ENCODE measurements at places on chromosomes 16 and 17.
A peak's percentile ranks its signal among the peaks of the same experiment; 100 is the strongest.

GRCh38 chr16:72886346-72886974 lies 161.5 kb downstream of the ZFHX3 start:
- no peak for DNase-seq

DNA sequence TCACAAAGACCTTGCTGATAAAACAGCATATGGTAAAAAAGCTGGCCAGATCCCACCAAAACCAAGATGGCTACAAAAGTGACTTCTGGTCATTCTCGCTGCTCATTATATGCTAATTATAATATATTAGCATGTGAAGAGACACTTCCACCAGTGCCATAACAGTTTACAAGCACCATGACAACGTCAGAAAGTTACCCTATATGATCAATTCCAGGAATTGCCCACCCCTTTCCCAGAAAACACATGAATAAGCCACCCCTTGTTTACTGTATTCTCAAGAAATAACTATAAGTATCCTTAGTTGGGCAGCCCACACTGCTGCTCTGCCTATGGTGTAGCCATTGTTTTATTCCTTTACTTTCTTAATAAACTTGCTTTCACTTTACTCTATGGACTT lies 44.6 kb upstream of the IRX5 start:
- DNase-seq, result no peak

DNA sequence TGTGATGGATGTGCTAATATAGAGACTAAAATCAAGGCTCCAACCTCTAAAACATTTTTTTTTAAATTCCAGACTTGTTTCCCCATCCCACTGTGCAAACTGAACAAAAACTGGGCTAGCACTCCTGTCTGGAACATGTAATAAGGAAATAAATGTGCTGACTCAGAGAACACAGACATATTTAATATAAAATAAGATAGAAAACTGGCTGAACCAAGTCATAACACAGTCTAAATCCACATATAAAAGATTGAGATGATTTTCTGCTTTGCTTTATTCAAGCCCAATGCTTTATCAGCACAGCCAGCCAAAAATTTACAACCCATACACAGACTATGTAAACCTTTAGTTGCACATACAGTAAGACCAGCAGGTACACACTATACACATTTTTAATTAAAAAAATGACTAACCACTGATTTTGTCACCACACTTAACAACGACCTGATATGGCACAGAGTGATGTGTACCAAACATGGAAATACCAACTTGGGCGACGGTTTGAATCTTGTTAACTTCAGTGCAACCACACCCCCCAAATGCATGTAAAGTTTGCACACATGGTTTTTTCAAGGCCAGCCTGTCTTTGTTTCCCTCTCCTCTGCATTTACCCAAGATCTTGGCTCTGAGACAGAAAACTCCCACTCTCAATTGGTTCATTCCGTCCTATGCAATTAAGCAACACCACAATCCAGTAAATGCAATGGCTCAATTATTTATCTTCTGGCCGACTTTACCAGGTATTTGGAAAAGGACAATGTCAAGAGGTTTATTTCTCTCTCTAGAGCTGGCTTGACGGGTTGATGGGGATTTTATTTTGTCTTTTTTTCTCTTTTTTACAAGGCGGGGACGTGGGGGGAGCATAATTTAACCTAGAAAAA lies 1.2 kb downstream of the STAT3 start:
- no peak for DNase-seq

DNA sequence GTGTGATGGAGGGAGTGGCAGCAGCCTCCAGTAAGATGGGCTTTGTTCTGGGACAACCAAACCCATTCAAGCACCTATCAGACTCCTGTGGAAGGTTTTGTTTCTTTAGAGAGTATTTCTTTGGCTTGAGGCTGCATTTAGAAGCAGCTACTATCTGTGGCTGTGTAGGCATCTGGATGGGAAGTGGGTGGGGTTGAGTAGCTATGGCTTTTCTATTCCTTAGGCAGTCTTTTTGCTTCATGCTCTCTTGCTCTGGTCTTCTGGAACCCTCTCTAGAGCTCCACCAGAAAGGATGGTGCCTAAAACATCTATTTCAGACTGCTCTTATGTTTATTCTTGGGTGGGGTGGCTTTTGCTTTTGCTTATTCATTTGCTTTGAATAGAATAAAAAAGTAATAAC lies 19.9 kb downstream of the TNRC6A start:
- DNase-seq, result no peak

GRCh38 chr16:24820522-24820921 lies 25.2 kb upstream of the SLC5A11 start:
- no peak for DNase-seq

DNA sequence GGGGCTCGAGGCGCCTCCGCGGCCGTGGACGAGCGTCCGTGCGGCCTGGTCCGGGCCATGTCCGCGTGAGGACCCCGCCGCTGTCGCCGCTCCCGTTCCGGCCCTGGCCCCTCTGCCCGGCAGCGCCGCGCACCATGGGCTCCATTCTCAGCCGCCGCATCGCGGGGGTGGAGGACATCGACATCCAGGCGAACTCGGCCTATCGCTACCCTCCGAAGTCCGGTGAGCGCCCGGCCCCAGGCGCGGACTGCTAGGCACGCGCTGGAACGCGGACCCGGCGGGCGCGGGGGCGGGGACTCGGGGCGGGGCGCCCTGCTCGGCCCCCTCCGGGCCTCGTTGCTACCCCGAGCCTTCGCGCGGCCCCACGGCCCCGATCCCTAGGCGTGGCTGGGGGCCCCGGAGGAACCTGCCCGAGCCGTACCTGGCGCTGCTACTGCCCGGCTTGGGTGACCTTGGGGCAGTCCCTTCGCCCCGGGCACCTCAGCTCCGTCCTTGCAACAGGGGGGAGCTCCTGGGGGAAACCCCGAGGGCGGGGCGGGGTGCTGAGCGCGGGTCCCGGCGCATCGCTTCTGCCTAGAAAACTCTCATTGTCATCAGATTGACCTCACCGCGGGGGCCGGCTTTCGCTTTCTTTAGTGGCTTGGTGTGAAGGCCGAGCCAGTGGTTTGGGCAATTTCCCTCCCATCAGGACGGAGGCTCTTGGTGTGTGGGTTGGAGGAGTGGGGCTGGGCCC lies 367 bp downstream of the MGRN1 start:
- DNase-seq, result peak; percentile 60

- DNase-seq, result no peak
Observed at GRCh38 chr17:82331345-82331939, 2.1 kb downstream of the SECTM1 start.

DNA sequence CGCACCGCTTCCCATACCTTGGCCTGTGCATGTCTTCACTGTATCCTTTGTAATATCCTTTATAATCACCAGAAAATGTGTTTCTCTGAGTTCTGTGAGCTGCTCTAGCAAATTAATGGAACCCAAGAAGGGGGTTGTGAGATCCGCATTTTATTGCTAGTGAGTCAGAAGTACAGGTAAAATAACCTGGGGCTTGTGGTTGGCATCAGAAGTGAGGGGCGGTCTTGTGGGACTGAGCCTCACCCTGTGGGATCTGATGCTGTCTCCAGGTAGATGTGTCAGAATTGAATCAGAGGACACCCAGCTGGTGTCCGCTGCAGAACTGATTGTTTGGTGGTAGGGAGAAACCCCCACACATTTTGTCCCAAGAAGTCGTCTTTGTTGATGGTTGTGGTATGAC lies 382.4 kb downstream of the SNX29 start:
- DNase-seq, result no peak

DNA sequence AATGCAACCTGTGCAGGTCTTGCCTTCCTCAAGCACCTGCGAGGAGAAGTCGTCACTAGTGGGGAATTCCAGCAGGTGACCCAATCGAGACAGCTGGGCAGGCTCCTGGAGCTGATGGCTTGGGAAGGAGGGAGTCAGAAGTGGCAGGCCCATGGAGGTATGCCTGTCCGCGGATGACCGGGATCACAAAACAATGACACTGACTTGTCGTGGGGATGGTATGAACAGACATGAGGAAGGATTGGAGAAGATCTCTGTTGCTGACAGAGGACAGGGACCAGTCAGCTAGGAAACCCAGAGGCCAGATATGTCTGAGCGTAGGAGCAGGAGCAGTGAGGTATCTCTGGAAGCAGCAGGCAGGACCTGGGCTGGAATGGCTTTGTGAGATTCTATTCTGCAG lies 233.3 kb downstream of the SOX9 start:
- no peak for DNase-seq

DNA sequence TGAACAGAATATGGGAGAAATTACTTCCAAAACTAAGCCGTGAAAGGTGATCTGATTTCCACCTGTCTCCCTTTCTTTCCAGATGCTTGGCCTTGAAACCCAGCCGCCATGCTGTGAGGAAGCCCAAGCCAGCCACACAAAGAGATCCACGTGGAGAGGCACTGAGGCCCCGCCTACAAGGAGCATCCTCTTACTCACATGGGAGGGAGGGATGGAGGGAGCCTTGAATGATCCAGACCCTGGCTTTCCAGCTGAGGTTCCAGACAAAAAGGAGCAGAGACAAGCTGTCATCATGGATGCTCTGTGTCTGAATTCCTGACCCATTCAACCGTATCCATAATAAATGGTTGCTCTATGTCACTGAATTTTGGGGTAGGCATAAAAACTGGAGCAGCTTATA lies 48.9 kb upstream of the HAPSTR1 start:
- no peak for DNase-seq

DNA sequence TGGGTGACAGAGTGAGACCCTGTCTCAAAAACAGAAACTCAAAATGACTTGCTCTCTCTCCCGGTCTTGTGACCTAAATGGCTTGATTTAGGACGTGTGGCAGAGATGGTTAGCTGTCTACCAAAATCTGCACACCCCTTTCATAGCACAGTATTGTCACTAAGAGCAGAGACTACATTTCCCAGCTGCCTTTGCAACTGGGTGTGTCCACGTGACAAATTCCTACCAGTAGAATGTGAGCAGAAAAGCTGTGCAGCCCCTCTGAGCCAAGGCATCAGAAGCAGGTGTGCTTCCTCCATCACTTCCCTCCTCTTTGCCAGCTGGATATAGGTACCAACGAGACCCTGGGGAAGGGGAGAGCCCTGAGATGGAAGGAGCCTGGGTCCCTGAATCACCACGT lies 25.5 kb downstream of the GPR142 start:
- no peak for DNase-seq

GRCh38 chr16:57701759-57702371 lies 7.3 kb downstream of the DRC7 start:
- DNase-seq, result no peak

DNA sequence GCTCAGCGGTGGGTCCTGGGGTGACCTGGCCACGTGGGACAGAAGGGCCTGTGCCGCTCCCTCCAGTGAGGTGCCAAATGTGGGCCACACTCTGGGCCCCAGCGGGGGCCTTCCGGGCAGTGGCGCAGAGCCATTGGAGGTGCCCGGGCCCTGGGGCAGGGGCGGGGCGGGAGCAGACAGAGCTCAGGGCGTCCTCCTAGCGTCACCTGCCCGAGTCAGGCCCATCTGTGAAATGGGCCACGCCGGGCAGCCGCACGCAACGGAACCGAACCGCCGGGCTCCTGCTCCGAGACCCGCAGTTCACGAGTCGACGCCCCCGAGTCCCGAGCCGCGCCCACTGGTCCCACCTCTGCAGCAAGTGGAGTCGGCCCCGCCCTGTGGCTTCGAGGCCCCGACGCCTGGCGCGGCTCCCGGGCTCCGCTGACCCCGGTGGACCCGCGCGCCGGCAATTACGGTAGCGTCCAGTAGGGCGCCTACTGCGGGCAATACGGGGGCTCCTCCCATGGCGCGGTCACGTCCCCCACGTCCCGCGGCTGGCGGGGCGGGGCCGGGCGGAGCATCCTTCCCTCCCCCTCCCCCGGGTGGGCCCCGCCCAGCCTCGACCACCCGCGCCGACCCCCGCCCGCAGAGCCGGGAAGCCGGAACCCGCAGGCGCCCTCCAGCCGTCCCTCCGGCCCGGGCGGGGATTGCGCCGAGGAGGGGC lies 1.9 kb downstream of the SLC16A3 start:
- DNase-seq, result no peak

DNA sequence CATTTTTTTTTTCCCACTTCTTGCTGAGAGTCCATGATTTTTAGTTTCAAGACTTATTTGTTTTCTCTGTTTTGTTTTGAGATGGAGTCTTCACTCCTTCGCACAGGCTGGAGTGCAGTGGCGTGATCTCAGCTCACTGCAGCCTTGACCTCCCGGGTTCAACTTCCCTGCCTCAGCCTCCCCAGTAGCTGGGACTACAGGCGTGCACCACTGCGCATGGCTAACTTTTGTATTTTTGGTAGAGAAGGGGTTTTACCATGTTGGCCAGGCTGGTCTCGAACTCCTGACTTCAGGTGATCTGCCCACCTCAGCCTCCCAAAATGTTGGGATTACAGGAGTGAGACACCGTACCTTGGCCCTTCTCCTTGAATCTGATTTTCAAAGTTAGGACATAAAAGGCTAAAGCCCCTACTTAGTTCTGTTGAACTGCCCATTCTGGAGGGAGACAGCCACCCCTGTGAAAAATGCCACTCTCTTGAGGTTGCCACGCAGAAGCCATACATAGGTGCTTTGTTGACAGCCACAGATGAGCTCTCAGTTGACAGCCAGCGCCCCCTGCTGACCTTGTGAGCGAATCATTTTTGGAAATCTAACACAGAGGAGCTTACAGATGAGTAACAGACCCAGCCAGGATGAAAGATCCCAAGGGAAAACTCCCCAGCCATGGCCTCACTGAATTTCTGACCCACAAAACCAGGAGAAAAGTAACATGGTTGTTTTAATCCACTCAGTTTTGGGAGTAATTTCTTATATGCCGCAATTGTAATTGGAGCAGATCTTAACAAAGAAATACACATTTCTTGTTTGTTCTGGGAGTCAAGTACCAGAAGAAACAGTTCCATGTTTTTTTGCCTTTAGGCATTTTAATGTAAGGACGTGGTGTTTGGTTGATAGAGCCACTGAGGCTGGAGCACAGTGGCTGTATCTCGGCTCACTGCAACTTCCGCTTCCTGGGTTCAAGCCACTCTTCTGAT lies 38.8 kb downstream of the PKD1L3 start:
- DNase-seq, result peak; percentile 72

DNA sequence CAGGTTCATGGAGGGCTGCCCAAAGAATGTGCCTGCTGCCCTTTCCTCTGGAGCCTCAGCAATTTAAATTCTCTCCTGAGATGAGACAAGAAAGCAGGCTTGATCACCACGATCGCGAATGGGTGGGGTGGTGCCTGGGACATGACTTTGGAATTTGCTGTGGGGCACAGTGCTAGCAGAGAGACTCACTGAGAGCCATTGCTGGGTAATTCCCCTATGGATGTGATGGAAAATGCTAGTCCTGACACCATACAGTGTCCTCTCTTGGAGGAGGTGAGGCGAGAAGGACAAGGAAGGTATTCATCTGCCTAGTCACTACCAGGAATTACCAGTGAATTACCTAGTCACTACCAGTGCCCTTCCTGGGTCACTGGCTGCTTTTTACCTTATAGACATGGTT lies 15.5 kb downstream of the FAM20A start:
- no peak for DNase-seq
